CD4-positive, alpha-beta T cell treated with Interleukin-15 for 1 hour (primary cell): ENCODE measurements at places on chromosomes 3 and 15.

GRCh38 chr15:60720493-60721256 lies 241.7 kb upstream of the ICE2 start:
- no peak for DNase-seq

DNA sequence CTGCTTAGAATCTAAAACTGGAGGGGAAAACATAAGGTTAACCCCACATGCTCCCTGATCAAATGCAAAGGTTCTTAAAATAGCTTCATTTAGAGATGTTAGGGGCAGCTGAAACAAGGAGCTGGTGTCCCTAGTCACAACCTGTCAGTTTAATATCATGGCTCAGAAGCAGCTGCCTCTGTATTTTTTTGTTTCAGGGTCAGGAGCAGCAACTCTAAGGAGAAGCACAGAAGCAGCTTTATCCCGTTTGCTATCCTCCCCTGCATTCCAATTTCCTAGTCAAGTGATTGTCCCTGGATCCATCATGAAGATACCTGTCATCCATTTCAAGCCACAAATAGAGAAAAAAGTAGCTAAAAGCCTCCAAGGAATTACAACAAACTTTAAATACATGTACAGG lies 4.1 kb downstream of the FILIP1L start:
- DNase-seq = no peak

DNA sequence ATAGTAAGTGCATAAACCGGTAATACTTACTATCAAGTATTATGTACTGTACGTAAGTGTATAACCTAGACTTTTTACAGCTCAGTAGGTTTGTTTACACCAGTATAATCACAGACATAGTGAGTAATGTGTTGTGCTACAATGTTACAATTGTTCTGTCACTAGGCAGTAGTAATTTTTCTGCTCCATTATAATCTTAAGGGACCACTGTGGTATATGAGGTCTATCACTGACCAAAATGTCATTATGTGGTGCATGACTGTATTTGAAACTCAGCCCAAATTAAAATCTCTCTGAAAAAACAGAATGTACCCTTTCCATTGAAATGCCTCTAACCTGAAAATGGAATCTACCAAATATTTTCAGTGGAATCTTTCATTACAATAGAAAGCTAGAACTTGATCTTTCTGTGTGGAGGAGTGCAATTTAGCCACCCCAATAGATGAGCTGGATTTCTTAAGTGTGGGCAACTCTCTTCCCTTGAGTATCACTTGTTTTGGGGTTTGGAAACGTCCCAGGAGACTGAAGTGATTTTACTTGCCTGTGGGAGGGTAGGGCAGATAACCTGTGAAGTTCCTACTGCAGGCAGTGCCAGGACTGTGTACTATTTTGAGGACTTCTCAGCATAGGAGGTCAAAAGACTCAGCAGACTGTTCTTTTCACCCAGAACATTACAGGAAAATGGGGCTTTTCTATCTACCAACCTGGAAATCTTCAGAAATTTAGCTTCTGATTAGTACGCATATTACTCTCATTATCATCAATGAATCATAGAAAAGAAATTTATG lies 50.9 kb downstream of the FAM98B start:
- no peak for DNase-seq

DNA sequence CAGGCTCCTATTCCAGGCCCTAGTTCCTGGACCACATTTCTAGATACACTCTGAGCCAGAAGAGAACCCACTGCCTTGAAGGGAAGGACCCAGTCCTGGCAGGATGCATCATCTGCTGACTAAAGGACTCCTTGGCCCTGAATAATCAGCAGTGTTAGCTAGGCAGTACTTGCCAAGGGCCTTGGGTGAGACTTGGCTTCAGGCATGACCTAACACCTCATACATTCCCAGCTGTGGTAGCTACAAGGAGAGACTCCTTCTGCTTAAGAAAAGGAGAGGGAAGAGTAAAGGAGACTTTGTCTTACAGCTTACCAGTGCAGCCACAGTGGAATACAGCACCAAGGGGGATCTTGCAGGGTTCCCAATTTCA lies 26.4 kb downstream of the PEAK1 start:
- DNase-seq = no peak

- no peak for DNase-seq
These were observed 12.0 kb downstream of the TRAT1 start for GRCh38 chr3:108834551-108834950.

DNA sequence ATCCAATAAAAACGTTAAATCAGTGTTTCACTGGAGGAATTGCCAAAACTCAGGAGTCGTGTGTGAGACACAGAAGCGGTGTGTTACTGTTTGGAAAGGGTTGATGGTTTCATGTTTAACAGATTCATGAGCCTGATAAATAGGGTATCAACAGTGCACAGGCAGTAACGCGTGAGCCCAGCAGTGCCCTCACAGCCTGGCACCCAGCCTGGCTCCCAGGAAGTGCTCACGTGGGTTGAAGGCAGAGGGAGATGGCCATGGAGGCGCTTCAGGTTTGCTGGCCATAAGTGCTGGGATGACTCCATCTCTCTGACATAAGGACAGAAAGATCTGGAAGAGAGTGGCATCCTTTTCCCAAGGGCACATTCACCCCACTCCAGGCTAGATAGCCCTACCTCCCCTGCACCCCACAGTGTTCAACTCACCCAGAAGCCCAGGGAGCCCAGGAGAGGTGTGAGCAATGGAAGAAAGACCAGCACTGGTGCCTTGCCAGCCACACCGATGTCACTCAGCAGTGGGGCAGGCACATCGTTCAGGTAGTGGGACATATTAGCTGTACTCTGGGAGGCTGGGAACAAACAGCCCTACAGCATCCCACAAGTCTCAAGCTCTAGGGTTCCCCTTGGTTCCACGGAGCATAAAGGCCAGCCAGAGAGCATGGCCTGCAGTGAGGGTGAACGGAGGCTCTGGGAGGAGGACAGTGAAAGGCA lies 164.3 kb downstream of the LRRK1 start:
- DNase-seq = no peak

DNA sequence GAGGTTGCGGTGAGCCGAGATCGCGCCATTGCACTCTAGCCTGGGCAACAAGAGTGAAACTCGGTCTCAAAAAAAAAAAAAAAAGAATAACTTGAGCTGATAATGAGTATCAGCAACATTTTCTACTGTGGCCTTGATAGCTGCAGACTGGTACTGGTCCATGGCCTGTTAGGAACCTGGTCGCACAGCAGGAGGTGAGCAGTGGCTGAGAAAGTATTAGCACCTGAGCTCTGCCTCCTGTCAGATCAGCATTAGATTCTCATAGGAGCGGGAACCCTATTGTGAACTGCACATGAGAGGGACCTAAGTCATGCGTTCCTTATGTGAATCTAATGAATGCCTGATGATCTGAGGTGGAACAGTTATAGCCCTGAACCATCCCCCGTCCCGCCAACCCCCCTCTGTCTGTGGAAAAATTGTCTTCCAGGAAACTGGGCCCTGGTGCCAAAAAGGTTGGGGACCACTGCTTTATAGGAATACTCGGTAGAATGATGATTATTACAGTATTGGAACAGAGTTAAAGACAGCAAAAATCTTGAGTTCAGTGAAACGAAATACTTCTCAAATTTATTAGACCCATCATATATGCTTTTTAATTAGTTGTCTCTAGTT lies 126.0 kb downstream of the ZNF609 start:
- no peak for DNase-seq

DNA sequence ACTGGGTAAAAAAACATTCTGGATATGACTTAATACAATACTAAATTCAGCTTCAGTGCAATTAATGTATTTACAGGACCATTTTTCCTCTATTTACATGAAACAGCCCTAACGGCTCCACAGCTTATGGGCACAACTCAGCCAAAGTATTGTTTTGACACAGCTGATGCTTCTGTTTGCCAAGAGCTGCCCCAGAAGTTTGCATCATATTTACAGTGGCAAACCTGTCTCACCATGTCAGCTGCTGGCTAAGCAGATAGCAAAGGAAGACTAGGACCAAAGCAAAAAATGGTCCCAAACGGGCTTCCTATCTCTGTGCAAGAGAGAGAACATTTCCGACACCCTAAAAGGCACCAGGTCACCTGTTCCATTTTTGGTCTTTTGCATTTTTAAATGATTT lies 94.5 kb downstream of the ADAMTS9 start:
- no peak for DNase-seq

DNA sequence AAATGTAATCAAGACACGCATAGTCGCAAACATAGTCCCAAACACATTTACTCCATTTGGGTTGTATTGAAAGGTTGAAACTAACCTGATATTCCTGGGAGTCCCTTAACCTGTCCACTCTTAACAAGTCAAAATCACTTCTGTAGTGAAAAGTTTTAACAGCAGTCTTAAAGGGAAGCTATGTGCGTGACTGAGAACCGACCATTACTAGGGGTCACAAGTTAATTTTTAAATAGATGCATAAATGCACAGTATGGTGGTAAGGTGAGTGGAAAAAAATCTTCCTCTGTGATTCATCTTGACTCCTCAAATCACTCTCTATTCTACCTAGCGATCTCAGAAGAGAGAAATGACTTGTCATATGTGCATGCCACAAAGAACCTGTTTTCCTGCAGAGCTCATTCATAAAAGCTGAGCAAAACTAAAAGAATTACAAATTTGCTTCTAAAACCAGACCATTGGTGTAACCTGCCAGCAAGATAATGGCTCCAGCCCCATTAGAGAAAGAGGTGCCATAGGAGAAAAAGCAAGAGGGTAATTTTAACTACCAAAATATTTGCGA lies 4.8 kb downstream of the GPR15 start:
- DNase-seq = no peak

DNA sequence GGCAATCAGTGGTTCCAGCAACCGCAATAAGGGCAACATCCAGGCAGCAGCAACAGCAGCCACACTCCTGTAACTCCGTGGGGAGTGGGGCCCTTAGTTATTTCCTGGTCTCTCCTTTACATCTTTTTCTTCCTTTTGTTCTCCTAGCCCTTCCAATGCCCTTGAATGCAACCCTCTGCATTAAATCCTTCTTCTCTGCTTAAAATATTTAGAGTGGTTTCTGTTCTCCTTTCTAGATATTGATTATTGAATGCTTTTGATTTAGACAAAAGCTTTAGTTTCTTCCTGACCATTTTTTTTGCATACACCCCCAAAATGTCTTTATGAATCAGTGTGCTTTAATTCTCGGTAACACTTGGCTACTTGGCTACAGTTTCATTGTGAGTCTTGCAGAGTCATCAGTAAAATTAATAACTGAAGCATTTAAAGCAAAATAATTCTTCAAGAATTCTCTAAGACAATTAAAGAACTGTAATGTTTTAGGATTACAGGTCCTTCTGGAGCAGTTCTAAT lies 586.1 kb downstream of the MECOM start:
- no peak for DNase-seq

- DNase-seq = no peak
These were observed 191.5 kb upstream of the DPH6 start for GRCh38 chr15:35737441-35737840.

- DNase-seq = no peak
These were observed 5.5 kb downstream of the TATDN2 start for GRCh38 chr3:10253731-10254130.

DNA sequence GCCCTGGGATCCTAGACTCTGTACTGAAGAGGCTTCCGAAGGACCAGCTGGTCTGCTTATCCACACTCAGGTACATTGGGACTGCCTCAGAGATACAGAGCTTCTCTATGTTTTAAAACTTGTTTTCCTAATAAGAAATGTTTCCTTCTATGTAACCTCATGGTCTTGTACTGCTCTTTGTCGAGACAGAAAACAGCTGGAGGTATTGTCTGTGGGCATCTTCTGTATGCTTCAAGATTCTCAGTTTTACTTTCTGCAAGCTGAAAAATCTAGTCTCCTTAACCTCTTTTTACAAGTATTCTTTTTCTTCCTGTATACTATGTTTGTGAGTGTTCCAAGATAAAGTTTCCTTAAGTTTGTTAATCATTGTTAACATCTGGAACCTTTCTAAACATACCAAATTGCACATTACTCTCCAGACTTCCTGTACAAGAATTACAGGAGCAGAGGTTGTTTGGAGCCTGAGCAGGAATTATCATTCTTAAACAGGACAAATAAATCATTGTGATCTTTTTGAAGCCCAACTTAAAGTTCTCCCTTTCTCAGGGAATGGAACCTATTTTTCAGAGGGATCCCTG lies 358.3 kb upstream of the CFAP20DC start:
- DNase-seq = no peak

GRCh38 chr3:4821975-4822374 lies 157.3 kb upstream of the BHLHE40 start:
- peak; percentile 89 for DNase-seq

- DNase-seq = peak; percentile 43
These were observed 27.1 kb downstream of the CPN2 start for GRCh38 chr3:194323785-194324735.

GRCh38 chr3:63387568-63387967 lies 109.5 kb downstream of the SYNPR start:
- no peak for DNase-seq

- DNase-seq = no peak
These were observed 61.3 kb downstream of the SMAD3 start for GRCh38 chr15:67126551-67127330.

GRCh38 chr3:94004301-94004910 lies 24.0 kb downstream of the STX19 start:
- no peak for DNase-seq

DNA sequence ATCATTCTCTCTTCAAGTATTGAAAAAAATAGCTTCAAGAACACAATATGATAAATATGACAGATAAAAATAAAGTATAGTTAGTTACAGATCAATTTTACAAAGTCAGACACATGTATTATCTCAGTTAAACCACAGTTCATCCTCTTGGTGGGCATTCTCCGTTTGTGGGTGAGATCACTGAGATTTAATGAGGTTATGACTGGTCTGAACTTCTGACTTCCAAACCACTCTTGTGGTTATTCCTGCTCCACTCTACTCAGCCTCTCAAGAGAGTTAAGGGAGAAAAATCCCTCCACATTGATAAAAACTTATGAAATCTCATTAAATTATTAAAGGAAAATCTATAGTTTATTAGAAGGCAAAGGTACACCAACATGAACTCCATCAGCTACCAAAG lies 229.9 kb upstream of the LRTM1 start:
- no peak for DNase-seq

- DNase-seq = no peak
These were observed 412.9 kb downstream of the TIGIT start for GRCh38 chr3:114706591-114707232.

DNA sequence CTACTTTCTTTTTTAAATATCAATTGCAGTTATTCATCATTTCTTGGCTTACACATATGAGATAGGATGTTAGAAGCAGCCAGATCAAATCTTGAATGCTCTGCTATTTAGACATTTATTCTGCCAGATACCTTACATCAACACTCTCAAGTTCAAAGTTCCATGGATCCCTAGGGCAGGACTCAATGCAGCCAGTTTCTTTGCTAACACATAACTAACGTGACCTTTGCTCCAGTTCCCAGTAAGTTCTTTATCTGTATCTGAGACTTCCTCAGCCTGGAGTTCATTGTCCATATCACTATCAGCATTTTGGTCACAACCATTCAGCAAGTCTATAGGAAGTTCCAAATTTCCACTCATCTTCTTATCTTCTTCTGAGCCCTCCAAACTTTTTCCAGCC lies 939.9 kb downstream of the VGLL3 start:
- DNase-seq = no peak

DNA sequence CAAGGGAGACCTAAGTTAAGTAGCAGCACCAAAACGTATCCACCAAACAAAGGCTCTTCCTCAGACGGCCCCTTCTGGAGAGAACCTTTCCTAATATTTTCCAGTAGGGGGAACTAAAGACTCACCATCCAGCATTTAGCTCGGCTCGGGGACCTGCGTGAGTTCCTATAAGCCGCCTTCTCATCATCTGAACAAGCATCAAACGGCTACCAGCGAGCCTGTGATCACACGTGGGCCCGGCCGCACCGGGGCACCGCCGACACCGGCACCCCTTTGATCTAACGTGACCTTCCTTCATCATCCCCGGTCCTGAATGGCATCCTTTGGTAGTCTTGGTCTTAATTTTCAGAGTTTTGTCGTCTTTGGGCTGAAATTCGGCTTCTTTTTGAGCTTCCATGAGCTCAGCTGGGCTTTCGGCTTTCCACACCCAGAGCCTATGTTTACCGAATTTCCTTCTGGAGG lies 1.4 kb upstream of the ROBO2 start:
- DNase-seq = no peak
